ENCODE measurements at places on chromosomes 16 and 17.
A peak's percentile ranks its signal among the peaks of the same experiment; 100 is the strongest.

DNA sequence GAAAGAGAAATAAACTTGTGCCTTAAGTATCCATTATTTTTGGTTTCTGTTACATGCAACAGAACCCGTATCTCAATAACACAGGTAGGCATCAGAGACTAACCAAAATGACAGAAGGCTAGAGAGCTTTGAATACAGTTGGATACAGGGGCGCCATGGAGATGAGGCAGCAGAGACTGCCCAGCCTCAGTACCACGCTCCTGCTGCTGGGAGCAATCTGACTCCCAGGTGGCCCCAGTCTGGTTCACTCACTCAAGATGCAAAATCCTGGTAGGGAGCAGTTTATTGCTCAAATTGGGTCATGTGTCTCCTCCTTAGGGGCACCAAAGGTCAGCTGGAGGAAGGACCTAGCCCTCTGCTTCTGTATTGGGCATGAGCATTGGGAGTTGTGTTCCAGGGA is 218.9 kb downstream of the USP22 start:
- DNase-seq = no peak

DNA sequence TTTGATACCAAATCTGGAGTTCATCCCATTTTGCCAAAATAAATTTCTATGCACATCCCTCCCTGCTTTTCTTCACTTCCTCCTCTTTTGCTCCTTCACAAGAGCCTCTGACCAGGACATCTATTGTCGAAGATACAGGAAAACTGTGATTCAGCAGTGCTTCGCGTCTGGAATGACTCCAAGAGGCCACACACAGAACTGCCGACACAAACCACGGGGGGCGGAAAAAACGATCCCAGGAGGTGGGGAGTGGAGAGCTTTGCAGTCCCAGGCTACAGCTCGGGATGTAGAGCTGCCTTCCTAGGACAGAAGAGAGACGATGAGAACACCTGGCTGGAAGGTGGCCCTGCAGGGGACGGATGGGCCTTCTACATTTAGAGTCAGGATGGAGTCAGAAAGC is 102.8 kb downstream of the XYLT1 start:
- DNase-seq = no peak

DNA sequence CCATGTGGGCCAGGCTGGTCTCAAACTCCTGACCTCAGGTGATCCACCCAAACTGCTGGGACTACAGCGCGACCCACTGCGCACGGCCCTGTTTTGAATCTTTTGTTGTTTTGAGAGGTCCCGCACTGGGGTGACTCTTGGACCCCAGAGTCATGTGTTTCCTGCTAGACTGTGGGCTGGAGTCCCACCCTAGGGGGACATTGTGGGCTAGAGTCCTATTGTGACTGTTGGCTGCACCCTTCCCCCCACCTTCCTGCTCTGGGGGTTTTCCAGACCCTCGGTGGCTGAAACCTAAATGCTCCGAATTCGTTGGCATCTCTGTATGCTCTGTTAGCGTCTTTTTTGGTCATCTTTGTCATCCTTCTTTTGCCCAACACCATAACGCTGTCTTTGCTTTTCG is 16.0 kb downstream of the NUPR1 start:
- no peak for DNase-seq

DNA sequence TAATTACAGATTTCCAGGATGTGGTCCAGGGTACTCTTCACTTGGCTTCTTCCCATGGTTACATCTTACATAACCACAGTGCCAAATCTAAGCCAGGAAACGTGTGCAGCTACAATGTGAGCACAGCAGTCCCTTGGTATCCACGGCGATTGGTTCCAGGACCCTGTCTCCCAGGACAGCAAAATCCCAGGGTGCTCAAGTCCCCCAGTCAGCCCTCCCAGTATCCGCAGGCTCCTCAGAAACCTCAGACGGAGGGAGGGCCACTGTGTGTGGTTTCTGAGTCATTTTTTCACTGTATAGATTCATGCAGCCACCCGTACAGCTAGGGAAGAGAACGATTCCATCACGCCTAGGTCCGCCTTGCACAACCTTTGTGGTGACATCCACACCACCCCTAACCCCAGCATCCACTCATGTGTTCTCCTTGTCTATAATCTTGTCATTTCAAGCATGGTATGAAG is 11.1 kb upstream of the ATP2C2 start:
- no peak for DNase-seq

GRCh38 chr16:29926711-29927052 is 656 bp upstream of the KCTD13 start:
- DNase-seq = peak; percentile 39

- no peak for DNase-seq
These were observed 11.4 kb downstream of the CASKIN2 start for GRCh38 chr17:75503976-75504346.

GRCh38 chr16:86718118-86718517 is 139.8 kb downstream of the FOXL1 start:
- DNase-seq = no peak

GRCh38 chr17:73547790-73548189 is 96.5 kb downstream of the SDK2 start:
- DNase-seq = no peak

GRCh38 chr16:75938818-75939217 is 212.5 kb upstream of the CPHXL start:
- DNase-seq = no peak

GRCh38 chr16:53947642-53948041 is 243.7 kb downstream of the FTO start:
- no peak for DNase-seq

DNA sequence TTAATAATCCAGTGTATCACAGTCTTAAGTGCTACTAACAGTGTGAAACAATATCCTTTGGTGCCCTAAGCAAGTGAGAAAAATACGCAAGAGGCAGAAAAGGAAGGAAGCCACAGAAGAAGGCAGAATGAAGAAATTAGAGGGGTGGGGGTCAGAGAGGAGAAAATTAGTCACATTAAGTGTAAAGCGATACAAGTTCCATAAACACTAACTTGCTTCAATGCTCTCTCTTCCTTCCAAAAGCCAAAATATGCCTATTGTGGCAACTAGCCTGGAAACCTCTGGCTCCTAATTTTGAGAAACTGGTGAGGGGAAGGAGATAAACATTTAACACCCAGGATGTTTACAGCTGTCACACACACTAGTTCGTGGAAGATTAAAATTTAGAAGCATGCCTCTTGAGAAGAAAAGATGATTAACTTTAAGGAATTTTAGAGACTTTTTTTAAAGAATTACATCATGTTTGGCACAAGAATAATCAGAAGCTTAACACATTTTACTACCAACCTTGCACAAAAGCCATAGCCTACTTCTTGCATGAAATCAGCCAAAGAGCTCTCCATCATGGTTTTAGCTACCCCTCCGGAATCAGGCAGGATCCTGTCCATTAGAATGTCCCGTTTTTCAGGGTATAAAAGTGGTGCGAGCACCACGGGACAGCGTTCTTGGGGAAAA is 44.7 kb downstream of the CNOT1 start:
- DNase-seq = no peak

DNA sequence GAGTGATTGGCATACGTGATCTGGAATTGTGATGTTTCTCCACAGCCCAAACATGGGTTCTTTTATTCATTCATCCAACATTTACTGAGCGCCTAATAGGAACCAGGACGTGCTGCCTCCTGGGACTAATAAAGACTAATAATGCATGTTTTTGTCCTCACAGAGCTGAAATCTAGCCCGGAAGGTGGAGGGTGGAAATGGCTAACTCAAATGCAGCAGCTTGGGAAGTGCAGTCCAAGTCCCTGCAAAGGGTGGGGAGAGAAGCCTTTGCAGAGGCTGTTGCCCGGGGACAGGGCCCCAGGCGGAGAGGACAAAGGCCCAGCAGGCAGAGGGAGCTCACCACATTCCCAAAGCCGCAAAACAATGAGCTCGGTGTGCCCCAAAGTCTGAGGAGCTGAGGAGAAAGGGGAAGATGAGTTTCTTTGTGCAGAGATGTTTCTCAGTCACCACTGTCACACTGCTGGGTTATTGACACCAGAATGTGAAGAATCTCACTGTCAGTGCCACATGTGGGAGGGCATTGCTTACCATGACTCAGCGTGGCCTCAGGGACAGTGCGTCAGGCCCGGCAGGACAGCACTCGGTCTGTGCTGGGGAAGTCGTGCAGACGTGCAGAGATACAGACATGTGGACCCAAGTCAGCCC is 118.2 kb upstream of the CHMP6 start:
- DNase-seq = no peak

GRCh38 chr17:72004611-72005331 is 116.0 kb upstream of the SOX9 start:
- no peak for DNase-seq

DNA sequence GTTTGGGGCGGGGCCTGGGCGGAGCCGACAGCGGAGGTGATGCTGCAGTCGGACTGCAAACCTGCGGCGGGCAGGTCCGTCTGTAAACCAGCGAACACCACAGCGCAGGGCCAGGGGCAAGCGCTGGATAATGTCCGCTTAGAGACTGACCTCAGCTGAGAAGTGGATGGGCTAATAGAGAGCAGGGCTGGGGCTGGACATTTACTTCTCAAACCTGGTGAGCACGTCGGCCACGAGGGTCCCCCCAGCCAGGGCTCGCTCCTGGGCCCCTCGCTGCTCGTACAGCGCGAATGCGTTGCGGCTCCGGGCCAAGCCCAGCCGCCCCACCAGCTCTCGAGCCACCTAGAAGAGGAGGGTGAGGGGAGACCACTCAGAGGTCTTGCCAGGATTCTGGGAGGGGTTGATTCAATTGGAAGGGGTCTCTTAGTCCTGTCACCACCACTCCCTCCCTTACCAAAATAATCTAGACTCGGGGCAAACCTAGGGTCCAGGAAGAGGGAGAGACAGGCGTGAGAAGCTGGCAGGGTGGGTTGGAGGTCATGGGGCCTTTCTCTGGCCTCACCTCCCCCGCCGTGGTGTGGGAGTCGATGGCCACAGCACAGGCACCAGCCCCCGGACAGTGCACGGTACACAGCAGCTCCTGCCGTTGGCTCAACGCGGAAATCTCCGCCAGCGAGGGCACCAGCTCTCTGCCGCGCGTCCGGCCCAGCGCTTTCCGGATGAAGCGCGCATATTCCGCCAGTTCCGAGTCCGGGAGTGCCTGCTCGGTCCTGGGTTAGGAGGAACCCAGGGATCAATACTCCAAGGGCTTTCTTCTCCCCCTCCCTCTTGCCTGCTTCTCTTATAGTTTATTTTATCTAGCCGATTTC is 5.8 kb downstream of the PLEKHH3 start:
- no peak for DNase-seq

DNA sequence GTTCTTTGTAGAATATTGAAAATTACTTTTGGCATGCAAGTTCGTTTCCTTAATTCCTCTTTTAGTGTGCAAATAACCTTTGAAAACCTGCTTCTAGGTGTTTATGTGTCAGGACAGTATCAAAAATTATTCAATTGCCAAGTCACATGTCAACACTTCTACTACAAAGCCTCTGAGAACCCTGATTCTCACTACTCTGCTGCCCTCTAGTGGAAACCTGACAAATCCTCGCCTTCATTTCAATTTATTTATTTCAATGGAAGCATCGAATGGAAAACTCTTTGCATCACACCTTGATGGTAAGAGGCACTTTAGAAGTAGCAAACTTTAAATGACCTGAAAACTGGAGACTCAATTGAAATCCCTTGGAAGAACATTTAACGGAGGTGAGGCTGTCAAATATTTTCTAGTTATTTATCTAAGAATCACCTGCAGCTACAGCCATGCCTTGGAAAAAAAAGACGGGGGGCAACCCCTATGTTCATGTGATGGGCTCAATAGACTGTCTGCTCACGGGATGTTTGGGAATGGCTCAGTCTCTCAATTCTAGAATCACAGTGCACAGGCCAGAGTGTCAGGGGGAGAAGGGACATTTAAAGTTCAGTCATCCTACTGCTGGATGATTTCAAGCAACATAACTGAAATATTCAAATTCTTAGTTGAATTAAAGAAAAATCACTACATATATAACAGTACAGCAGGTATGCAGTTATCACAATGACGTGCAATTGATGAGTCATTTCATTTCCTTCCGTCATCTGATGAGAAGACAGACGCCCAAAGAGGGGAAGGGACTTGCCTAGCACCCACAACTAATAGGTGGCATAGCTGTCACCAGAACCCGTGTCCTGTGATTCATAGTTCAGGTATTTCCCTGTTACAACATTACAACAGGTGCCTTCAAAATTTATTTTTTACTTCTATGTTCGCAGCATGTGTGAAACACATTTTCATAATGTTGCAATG is 563.9 kb downstream of the TOX3 start:
- DNase-seq = peak; percentile 47

DNA sequence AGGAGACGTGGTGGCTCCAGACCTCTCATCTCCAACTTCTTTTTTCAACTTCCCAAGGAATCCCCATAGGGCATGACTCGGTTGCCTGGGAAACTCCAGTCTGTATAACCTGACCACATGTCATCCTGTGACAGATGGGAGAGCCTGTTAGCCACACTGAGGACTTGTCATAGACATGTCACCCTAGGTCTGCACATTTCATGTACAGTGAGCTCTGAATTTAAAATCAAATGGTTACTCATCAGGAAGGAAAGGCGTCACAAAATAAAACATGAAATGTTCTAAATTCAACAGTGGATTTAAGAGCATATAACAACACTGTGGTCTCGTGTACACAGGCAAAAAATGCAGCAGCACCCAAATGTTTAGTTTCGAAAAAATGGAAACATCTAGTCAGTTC is 22.2 kb upstream of the ADAMTS18 start:
- DNase-seq = no peak

- no peak for DNase-seq
These were observed 221.2 kb upstream of the N4BP1 start for GRCh38 chr16:48831076-48831722.

DNA sequence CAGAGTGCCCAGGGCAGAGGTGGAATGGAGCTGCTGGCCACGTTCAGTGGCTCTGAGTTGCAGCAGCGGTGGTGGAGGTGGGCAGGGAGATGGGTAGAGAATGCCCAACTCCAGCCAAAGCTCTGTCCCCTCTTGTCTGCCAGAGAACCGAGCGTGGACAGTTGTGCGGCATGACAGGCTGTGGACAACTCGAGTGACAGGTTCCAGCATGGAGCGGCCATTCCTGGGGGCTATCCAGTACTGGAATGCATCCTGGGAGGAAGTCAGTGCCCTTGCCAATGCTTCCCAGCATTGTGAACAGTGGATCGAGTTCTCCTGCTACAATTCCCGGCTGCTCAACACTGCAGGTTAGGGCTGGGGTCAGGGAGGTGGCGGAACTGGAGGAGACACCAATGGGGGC is 8.3 kb downstream of the CNTNAP1 start:
- DNase-seq = no peak

- DNase-seq = no peak
These were observed 124.5 kb downstream of the ZNF778 start for GRCh38 chr16:89341697-89342694.
